ENCODE measurements at places on chromosomes 13 and 19. TPM values are rescaled to one million over a fixed set of nuclear protein-coding genes. Genes with fewer than 3 reads are reported as not detected.

Gene XPO4
- total RNA-seq, result 19.0 TPM

Gene LILRB1
- total RNA-seq, result not detected

Gene PPM1N
- 0.82 TPM for total RNA-seq

Gene BEST2
- total RNA-seq, result not detected

Gene KCNJ14
- total RNA-seq, result 1.0 TPM

Gene HIPK4
- not detected for total RNA-seq

Gene CNFN
- total RNA-seq, result not detected

Gene CCDC70
- not detected for total RNA-seq

Gene HS6ST3
- not detected for total RNA-seq

Gene ZFP28
- 4.7 TPM for total RNA-seq

Gene C19orf73
- total RNA-seq, result 1.0 TPM

Gene TPRX1
- total RNA-seq, result not detected

Gene MBD3L2
- not detected for total RNA-seq

Gene MAB21L1
- total RNA-seq, result not detected

Gene C13orf46
- total RNA-seq, result 7.3 TPM

Gene PSG3
- not detected for total RNA-seq

Gene FCAR
- not detected for total RNA-seq

Gene ZNF223
- not detected for total RNA-seq

GRCh38 chr13:41678249-41678648 lies 220.9 kb downstream of the RGCC start:
- DNase-seq, result no peak

DNA sequence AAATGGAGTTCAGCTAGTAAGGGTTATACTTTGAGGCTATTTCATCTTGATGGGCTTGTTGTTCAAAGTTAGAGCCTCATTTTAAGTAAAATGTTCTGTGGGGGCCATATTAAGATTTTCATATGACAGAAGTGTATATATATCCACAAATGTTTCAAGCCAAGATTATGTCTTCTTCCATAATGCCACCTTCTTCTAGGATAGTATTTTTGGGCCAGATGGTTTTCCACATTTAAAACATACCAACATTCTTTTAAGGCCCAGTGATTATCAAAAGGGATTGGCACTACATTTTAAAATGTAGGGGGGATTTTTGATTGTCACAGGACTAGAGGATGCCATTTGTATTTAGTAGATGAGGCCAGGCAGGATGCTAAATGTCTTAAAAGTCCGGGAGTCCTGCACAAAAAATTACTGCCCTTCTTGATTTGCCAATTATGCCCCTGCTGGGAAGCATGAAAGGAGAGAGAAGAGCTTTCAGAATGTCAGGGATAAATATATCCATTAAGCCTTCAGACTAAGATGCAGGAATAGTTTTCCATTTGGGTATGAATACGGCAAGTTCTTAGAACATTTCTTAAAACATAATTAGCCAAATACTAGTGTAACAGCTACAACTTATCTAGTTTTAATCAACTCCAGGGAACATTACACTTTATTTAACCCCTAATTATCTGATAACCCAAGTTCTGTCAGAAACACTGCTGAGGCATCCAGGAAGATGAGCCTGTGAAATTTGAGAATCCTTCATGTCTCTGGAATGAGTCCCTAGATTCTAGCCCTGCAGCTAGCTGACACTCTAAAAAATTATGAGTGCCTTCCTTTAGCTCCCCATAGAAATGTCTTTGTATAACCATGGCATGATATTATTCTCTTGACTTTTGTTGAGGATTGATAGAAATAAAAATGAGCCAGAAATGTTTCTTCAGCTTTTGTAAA lies 34.0 kb downstream of the ITM2B start:
- no peak for DNase-seq

DNA sequence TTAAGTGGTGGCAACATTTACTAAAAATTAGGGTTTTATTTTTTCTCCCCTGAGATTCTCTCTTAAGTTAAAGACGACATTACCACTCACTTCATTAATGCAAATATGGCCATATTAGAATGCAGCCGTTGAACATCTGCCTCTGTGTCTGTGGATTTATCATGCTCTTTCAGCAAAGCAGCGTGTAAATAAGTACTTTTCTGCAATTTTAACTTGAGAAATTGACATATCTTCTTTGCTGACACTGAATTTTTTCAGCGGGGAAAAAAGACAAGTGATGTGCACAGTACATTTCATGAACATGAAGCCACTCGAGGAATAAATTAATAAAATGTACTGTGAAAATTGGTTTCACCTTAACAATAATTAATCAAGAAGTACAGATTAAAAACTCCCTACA lies 406.4 kb downstream of the ITGBL1 start:
- DNase-seq, result no peak

DNA sequence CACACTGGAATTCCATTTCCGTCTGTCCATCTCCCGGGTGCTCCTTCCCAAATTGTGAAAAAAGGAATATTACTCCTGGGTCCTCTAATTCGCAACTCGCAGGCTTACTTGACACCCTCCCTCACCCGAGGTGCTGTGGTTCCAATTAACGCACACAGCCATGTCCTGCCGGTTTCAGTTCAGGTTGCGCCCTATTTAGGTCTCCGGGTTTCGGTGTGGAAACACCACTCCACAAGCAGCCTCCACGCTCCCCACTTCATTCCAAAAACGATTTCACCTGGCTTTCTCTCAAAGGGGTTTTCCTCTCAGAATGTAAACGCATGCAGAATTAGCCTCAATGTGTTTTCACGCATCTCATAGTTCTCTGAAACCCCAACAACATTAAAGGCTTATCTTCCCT lies 37.9 kb downstream of the NAXD start:
- no peak for DNase-seq

GRCh38 chr13:99426426-99426825 lies 74.8 kb upstream of the TM9SF2 start:
- no peak for DNase-seq

DNA sequence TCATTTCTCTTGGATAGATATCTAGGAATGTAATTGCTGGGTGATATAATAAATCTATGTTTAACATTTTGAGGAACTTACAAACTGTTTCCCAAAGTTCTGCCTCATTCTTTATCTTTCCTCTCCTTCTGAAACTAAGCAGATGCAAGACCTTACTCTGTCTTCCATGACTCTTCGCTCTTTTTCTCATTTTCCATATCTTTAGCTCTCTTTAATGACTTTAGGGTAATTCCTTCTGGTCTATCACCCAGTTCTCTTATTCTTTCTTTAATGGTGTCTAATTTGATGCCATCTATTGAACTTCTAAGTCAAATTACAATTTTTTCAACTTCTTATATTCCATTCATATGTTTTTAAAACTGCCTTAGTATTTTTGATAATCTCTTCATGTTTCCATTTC lies 316.6 kb downstream of the POU4F1 start:
- no peak for DNase-seq

GRCh38 chr13:25777509-25777908 lies 274.3 kb downstream of the SHISA2 start:
- DNase-seq, result no peak

GRCh38 chr19:30376826-30377425 lies 4.7 kb downstream of the ZNF536 start:
- DNase-seq, result no peak

DNA sequence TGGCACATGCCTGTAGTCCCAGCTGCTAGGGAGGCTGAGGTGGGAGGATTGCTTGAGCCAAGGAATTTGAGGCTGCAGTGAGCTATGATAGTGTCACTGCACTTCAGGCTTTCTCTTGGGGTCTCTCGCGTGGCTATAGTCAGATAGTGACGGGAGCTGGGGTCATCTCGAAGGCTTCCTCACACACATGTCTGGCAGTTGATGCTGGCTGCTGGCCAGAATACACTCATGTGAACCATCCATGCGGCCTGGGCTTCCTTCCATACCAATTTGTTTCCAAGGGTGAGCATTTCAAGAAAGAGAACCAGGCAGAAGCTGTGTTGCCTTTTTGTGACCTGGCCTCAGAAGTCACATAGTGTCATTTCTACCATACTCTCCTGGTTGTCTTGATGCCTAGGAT lies 26.4 kb downstream of the LEUTX start:
- no peak for DNase-seq

DNA sequence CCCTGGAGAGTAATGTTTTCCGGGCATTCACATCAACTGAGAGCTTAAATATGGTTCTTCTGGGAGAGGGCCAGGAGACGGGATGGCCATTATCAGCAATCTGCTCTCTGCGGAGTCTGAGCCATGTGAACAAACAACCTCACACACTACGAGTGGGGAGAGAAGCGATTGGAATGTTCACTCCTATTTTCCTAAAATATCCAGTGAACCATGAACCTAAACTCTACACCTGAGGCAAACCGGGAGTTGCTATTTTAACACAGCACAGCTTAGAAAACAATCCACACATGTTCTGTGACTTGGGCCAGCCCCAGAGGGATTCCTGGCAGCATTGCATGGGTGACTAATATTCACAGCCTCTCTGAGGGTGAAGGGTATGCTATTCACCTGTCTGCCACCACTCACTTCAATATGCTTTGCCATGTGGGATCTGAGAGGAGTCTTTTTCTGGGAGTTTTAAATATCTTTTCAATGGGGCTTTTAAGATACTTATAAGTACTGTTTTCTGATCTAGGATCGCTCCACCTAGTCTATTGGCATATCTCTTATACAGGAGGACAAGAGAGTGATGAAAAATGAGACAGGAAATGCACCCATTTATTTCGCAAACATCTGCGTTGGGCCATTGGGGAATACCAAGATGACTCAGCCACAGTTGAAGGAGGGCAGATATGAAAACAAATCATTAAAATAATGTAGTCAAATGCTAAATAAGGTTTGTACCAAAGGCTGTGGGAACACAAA lies 72.6 kb upstream of the SERP2 start:
- no peak for DNase-seq

DNA sequence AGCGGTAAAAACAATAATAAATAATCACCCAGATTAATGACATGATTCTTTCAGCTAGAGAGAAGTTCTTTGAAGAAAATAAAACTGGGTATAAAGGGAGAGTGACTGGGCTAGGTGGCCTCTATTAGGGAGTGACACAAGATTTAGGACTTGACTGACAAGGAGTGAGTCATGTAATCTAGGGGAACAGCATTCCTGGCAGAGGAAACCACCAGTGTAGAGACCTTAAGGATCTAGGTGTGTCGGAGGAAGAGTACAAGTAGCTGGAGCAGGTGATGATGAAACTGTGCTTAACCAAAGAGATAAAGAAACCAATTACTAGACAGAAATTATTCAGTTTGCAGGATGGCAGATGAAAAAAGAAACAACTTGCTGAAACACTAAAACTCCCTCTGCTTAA lies 248.0 kb downstream of the RFC3 start:
- DNase-seq, result no peak

DNA sequence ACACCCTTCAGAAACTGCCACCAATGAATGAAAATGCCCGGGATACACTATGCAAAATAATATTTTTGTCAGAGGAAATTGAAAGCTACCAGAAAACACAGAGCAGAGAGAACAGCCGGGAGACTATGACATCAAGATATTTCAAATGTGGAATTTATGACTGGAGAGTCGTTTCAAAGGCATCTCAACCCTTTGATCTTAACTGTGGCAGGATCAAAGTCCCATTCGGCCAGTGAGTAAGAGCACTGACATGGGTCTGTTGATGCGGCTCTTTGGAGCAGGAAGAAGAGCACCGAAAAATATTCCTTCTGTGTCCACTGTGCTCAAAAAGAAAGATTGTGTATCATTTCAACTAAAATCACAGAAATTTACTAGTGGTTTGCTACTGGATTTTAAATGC lies 201.9 kb downstream of the RFC3 start:
- DNase-seq, result no peak

- no peak for DNase-seq
These were observed 4.4 kb upstream of the COMP start for GRCh38 chr19:18795540-18795939.

DNA sequence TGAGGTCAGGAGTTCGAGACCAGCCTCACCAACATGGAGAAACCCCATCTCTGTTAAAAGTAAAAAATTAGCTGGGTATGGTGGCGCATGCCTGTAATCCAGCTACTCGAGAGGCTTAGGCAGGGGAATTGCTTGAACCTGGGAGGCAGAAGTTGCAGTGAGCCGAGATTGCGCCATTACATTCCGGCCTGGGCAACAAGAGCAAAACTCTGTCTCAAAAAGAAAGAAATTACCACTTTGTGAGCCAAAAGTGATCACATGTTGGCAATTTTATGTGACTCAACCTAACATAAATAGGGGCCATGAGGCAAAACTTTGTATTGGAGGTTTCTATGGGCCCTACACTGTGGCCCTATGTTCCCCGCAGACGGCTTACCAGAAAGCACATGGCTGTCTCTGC lies 72.2 kb downstream of the MAP4K1 start:
- DNase-seq, result no peak

DNA sequence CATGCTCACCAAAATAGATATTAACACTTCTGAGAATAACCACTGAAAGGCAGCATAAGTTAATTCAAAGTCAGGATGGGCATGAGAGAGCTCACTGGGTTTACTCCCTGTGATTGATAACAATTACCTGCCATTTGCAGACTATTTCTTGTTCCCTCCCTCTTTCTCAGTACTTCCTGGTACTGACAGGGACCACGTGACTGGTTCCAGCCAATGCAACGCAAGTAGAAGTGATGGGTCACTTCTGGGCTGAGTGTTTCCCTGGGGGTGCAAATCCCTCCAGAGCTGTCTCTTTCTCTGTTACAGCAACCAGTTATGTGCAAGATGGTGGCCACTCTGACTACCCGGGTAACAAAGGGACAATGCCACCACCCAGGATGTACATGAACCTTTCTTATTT lies 118.8 kb downstream of the EFNB2 start:
- DNase-seq, result no peak

GRCh38 chr13:111179908-111180760 lies 65.0 kb downstream of the ARHGEF7 start:
- DNase-seq, result peak; percentile 30

DNA sequence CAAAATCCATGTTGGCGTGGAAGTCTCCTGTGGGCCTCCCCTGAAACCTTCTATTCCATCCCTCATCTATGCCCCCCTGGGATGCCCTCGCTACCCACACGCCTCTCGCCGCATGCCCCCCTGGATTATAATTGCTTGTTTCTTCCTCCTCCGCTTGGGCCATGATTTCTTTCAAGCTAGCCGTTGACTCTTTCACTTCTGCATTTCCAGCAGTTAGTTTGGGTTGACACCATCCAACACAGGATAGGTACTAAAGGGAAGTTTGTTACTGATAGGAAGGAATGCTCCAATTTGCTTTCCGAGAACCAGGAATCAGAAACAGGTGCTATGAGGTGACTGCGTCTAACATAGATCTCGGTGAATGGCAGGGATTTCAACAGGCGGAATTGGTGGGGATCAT lies 7.7 kb upstream of the SLC25A15 start:
- DNase-seq, result no peak

GRCh38 chr13:113443991-113444390 lies 9.3 kb downstream of the ADPRHL1 start:
- no peak for DNase-seq

Measured in activated CD4-positive, alpha-beta T cell treated with anti-CD3 and anti-CD28 coated beads, Interleukin-2, amount 10 ng/mL, durations not matched to agents 7 days and 5 days (primary cell).